Hepatic stellate cell (primary cell): ENCODE measurements at places on chromosomes 4 and X.

DNA sequence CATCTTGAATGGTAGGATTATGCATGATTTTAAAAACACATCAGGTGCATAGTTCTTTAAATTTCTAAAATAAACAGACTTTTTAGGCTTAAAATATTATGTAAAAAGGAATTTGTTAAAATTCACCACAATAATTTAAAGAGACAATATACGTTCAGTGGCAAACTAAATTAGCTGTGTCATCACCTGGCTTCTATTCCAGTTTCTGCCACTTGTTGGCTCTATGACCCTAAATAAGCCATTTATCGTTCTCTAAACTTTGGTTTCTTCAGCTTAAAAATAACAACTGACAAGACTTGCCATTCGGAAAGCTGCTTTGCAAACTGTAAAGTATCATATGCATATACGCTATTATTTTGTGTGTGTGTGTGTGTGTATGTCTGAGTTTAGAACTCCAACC is 141.3 kb downstream of the MGST2 start:
- no peak for DNase-seq

GRCh38 chr4:47926667-47927258 is 12.4 kb upstream of the NFXL1 start:
- peak; percentile 51 for DNase-seq

DNA sequence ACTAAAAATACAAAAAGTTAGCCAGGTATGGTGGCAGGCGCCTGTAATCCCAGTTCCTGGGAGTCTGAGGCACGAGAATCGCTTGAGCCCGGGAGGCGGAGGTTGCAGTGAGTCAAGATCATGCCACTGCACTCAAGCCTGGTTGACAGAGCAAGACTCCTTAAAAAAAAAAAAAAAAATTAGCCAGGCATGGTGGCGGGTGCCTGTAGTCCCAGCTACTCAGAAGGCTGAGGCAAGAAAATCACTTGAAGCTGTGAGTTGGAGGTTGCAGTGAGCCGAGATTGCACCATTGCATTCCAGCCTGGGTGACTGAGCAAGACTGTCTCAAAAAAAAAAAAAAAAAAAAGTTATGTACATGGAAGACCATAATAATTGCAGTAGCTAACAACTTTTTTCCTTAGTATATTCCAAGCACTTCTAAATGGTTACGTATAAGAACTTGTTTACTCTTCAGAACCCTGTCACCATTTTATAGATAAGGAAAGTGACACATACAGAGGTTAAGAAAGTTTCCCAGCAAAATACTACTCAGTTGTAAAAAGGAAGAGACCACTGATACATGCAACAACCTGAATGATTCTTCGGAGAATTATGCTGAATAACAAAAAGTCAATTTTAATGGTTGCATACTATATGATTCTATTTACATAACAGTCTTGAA is 24.5 kb downstream of the RUFY3 start:
- no peak for DNase-seq

GRCh38 chr4:147879676-147880075 is 147.8 kb downstream of the ARHGAP10 start:
- DNase-seq: no peak

DNA sequence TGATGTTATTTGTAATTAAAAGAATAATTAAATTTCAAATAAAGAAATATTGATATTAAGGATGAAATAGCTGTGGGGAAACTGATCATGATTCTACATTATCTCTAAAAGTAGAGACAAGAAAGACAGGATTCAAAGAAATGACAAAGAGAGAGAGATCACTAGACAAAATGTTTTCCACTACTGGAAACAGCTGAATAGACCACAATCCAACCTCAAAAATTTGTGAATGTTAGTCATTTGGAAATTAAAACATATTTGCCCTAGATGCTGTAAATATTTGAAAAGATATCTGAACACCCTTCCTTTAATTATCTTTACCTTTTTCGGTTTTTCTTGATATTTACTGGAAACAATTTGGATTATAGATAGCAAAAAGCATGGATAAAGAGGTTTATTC is 414.9 kb downstream of the CENPC start:
- DNase-seq: no peak

DNA sequence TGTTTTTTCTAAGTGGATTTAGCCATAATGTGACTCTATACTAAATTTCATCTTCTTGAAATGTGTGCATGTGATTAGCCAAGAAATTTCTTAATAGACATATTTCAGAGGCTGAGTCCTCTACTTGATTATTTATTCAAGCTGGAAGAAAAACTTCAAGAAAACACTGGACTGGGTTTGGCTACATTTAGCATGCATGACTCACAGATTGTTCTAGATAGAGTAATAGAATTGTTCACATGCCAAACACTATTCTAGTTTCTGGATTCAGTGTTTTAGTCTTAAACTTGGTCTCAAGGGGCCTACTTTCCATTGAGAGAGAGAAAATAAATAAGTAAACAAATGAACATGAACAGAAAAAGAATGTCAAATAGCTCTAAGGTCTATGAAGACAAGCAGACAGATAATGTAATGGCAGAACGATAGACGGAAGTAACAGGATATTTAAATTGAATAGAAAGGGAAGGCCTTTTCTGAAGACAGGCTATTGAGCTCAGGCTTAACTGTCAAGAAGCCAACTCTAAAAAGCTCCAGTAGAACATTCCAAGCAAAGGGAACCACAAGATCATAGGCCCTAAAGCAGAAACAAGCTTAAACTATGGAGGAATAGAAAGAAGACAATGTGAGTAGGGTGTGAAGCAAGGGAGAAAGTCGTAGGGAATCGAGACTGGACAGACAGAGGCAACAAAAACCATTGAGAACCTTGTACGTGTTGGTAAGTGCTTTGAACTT is 104.6 kb downstream of the TMEM144 start:
- peak; percentile 47 for DNase-seq

DNA sequence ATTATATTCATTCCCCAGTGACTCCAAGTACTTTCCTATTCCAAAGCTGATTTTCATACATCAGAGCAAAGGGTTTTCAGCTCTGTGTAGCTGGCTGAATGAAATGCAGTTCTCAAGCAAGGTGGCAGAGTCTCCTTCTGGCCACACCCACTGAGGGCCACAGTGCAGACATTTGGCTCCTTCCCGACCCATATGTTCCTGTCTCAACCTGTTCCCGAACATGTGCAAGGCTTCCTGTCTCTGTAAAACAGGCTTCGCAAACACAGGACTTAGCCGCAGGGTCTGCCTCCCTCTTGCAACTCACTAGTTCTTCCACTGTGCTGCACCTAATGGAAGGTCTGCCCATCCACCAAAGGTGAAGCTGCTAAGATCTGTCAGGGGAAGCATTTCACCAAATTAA is 249.2 kb downstream of the MID1IP1 start:
- DNase-seq: no peak

- no peak for DNase-seq
Measured at GRCh38 chrX:15882704-15883539, 28.3 kb upstream of the AP1S2 start.
